GOT3 (cell line): ENCODE measurements at places on chromosomes 7 and 10.

- DNase-seq = no peak
Measured at GRCh38 chr7:27569106-27569505, 93.6 kb downstream of the HIBADH start.

DNA sequence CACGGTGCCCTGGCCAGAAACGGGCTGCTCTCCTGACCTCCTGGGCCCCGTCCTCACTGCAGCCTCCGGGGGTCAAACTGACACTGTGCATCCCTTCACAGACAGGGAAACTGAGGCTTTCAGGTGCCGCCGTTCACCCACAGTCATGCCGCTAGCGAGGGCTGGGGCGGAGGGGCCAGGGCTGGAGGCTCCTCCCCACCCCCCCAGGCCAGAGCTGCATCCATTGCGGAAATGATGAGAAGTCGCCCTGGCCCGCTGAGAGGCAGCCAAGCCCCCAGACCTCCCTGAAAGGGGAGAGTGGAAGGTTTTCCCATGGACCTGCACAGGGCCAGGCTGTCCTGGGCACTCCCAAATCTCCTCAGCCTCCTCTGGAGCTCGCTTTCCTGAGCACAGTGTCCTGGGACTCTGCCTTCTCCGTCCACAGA, 16.5 kb upstream of the INPP5A start:
- DNase-seq = no peak

GRCh38 chr7:149188637-149189259, 6.6 kb upstream of the ZNF282 start:
- DNase-seq = no peak

DNA sequence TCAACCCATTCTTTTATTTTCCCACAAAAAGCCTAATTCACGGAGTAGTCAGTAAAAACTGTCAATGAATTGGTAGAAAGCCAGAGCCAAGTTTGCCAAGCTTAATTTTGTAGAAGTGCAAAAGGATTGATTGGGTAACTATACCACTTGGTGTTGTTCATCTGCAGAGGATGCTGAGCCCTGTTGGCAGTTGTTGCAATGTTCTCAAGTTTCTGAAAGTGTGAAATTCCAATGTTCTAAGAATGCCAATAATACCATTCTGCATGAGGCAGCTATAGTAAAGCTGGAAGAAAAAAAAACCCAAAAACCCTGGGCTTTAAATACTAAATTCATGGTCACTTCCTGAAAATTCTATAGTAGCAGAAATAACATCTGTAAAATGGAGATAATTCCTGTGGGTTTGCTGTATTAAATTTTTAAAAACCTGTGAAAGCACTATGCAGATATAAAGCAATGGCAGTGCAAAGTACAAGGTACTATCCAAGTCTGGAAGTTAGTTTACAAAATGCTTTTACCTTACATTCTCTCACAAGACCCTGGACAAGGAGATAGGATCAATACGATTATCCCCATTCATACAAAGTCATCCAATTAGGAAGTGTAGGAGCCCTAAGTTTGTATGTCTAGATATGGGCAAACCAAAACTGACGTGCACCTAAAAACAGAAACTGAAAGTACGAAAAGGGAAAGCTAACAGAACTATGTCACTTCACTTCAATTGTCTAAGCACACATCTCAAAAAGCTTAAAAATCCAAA, 6.0 kb upstream of the PON1 start:
- DNase-seq = no peak

DNA sequence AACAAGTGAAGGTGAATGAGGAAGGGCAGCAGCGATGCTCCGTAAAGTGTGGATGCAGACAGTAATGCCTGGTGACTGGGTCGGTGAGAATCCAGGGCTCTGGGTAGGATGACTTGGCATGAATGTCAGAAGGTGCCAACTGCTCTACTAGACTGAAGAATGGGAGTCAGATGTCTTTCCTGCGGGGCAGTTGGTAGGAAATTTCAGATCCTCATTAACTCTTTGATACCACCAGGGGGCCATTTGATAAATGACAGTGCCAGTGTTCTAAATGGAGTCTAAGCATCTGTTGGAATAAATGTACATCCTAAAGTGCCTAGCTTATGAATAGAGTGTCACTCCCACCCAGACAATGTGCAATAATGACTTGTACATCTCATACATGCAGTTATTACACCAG, 462.0 kb downstream of the GRM8 start:
- no peak for DNase-seq

DNA sequence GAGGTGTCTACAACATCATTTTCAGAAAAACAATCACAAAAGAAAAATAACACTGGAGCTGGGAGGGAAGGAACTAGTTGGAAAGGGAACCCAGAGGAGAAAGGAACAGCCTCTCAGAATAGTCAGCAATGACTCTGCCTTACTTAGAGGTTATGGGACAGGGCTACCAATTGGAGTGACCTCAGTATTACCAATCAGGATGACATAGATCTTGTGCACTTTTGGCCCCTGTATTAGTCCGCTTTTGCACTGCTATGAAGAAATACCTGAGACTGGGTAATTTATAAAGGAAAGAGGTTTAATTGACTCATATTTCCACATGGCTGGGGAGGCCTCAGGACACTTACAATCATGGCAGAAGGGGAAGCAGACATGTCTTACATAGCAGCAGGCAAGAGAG, 99.7 kb upstream of the SDK1 start:
- no peak for DNase-seq

- DNase-seq = no peak
Measured at GRCh38 chr10:29826221-29826620, 191.4 kb upstream of the SVIL start.

GRCh38 chr10:118668228-118668952, 72.9 kb upstream of the PRLHR start:
- DNase-seq = no peak

- no peak for DNase-seq
Measured at GRCh38 chr10:123912871-123913270, 21.3 kb upstream of the CPXM2 start.

GRCh38 chr7:70607759-70608158, 524.2 kb upstream of the GALNT17 start:
- DNase-seq = no peak

GRCh38 chr10:1739751-1740150, 2.4 kb upstream of the ADARB2 start:
- DNase-seq = no peak
